ENCODE measurements at places on chromosomes 16 and 17. TPM values are rescaled to one million over a fixed set of nuclear protein-coding genes. Genes with fewer than 3 reads are reported as not detected.

NXPH3 gene
- not detected for total RNA-seq

TBC1D3B gene
- 13.1 TPM for total RNA-seq

DNA sequence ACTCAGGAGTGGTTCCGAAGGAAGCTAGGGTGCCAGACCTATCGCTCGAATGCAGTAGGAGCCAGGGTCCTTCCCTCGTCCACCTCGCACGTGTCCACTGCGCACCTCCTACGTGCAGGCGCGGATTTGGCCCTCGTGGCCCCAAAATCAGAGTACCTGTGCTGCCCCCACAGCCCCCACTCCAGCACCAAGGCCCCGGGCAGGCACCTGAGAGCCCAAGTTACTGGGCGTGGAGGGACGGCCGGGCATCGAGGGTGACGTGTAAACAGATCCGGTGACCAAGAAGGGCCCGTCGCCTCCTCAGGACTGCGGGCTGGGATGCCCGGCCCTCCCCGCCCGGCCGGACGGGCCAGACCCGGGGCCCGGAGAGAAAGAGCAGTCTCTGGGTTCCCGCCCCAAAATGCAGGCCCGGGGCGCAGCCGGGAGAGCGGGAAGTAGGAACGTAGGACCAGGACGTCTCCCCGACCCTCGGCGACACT is 492 bp downstream of the SLC25A39 start:
- DNase-seq, result no peak

SOX15 gene
- total RNA-seq, result not detected

- DNase-seq, result no peak
Observed at GRCh38 chr16:844638-845350, 44.3 kb upstream of the GNG13 start.

GRCh38 chr17:72212041-72212440 is 91.2 kb downstream of the SOX9 start:
- no peak for DNase-seq

DNA sequence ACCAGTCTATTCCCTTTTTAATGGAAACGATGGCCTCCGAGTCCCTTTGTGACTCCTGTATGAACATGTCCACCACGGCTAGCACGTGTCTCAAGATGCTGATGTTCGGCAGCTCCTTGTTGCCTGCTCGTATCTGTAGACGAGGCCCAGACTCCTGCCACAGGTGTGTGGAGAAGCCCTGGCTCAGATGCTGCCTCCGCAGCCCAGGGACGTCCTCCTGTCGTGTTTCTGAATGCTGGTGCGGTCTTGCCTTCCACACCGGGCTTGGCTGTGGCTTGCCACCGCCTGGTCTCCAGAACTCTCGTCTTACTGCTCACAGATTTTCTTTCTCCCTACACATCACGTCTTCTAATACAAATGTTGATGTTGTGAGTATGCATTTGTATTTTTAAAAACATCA is 17.0 kb downstream of the FOXF1 start:
- no peak for DNase-seq

UTS2R gene
- not detected for total RNA-seq

DNA sequence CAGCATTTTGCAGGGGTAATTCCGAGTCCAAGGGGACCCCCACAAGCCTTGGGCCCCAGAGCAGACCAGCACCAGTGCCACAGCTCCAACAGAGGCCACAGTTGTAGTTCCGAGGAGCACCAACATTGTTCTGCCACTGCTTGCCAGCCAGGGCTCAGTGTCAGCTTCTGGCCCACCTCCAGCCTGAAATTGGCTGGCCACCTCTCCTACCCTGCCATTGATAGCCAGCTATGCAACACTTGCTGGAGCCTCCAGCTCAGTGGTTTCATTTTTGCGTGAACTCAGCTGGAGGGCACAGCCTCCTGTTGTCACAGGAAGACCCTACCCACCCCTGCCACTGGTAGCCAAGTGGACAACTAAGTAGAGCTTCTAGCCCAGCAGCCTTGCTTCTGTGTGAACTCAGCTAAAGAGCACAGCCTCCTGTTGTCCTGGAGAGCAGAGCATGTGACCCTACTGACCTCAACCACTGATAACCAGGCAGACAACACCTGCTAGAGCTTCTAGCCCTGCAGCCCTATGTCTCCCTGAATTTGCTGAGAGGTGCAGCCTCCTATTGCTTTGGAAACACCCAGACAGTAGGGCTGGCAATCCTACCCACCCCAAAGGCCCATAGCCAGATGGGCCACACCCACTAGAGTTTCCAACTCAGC is 24.9 kb downstream of the HYDIN start:
- no peak for DNase-seq

DNA sequence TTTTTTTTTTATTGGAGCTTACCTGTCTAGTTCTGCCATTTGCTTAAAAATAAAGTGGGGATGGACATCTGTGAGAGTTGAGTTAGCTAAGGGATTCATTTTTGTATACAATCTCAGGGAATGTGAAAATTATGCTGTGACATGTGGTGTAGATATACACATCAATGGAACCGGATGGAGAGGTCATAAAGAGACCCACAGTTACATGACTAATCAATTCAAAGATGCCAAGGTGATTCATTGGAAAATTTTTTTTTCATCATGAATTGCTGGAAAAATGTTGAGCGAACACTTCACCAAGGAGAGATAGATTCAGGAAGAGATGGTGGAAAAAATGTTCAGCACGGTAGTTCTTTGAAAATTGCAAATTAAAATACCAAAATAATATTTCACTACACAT is 605.4 kb upstream of the KIF2B start:
- DNase-seq, result no peak

GRCh38 chr17:44221084-44221861 is 1.8 kb upstream of the UBTF start:
- peak; percentile 46 for DNase-seq

- no peak for DNase-seq
Observed at GRCh38 chr17:77546772-77547241, 406.0 kb downstream of the SEC14L1 start.

KRTAP3-1 gene
- total RNA-seq, result not detected

DNA sequence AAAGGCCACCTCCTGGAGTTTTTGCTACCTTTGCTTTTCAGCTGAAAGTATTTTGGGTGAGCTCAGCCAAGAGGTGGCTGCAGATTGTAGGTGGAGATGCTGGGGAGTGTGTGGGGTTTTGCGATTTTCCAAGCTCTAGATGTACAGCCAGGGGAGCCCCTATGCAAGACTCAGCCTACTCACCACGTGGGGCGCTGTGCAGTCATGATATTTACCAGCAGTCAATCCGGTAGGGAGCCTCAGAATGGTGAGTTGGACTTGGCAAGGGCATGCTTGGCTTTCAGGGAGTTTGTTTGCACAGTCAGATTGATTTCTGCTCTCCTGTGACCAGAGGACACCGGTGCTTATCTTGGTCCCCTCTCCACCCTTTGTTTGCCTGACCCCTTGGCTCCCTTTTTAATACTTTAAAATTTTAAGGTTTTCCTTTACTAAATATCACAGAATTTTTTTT is 175.3 kb downstream of the UTP18 start:
- peak; percentile 24 for DNase-seq

- DNase-seq, result no peak
Observed at GRCh38 chr16:27503662-27504061, 46.1 kb downstream of the GTF3C1 start.

DNA sequence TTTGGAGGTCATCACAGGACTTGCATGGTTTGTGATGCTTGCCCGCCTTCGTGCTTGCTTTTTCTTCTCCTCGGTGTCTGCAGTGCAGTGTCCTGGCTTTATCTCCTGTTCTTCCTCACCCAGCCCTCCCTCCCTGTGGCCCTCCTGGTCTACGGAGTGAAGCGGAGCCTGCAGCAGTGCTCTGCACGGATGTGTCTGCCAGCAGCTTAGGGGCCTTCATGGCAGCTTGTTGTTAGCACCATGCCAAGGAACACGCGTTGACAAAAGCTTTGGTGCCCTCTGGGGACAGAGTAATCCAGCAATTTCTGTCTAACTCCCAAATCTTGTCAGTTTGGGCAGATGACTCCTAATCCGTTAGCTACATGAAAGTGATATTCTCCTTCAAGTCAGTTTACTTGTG is 9.9 kb downstream of the DHODH start:
- DNase-seq, result no peak

GRCh38 chr16:85681255-85681654 is 7.5 kb downstream of the GINS2 start:
- no peak for DNase-seq

- no peak for DNase-seq
Observed at GRCh38 chr16:27027971-27028370, 38.8 kb upstream of the C16orf82 start.

DNA sequence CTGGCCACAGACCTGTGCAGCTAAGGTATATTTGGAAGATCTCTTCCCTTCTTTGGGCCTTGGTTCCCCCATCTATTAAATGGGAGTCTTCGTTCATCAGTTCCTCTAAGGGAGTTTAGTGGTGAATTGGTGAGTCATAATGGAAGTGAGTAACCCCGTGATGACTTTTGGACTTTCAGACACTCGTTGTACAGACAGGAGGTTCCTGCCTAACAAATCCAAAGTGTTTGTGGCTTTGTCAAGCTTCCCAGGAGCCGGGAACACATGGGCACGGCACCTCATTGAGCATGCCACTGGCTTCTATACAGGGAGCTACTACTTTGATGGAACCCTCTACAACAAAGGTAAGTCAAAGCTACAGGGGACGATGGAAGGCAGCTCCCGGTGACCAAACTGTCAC is 40.4 kb downstream of the WSCD1 start:
- no peak for DNase-seq

CCL4 gene
- total RNA-seq, result 6.2 TPM

ST6GALNAC1 gene
- 6.6 TPM for total RNA-seq

- DNase-seq, result no peak
Observed at GRCh38 chr17:72661116-72661944, 431.2 kb downstream of the SLC39A11 start.

DNA sequence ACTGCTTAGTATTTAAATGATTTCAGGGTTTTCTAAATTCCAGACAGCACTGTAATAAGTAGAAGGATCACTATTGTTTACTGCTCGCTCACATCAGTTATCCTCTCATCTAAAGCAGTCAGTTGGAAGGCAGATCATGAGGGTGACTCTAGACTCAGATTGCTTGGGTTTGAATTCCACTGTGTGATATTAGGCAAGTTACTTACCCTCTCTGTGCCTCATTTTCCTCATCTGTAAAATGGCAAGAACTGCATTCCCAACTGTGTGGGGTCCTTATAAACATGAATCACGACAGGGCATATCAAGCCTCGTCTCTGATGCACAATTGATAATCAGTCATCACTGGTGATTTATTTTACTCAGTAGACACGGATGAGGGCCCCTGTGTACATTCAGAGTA is 15.1 kb downstream of the CLUAP1 start:
- no peak for DNase-seq

DNA sequence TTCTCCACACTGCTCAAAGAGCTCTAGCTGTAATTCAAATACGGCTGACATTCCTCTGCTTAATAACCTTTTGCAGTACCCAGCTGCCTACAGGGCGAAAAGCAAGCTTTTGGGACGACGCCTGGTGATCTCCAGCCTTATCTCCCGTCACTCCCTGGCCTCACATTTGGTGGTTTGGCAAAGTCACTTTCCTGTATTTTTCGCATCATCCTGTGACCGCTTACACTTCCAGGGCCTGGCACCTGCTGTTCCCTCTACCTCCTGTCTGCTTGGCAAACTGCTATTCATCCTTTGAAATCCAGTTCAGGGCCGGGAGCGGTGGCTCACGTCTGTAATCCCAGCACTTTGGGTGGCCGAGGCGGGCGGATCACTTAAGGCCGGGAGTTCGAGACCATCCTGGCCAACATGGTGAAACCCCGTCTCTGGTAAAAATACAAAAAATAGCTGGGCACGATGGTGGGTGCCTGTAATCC is 2.7 kb upstream of the BHLHA9 start:
- no peak for DNase-seq

GRCh38 chr16:89890200-89890599 is 16.8 kb downstream of the TCF25 start:
- DNase-seq, result no peak

GRCh38 chr17:19769946-19770652 is 22.0 kb upstream of the ALDH3A1 start:
- no peak for DNase-seq

EZH1 gene
- total RNA-seq, result 109 TPM

COPS3 gene
- total RNA-seq, result 53.8 TPM

- no peak for DNase-seq
Observed at GRCh38 chr16:70410734-70411133, 28.2 kb downstream of the ST3GAL2 start.

- no peak for DNase-seq
Observed at GRCh38 chr17:57902117-57902799, 52.4 kb upstream of the MRPS23 start.

CDT1 gene
- 0.93 TPM for total RNA-seq

- DNase-seq, result peak; percentile 61
Observed at GRCh38 chr16:58515125-58515870, at the start of gene SETD6. Gene SETD6, plus strand, starts transcription at chr16:58515517. Its CDS starts 21 bp downstream, at chr16:58515538.

- DNase-seq, result no peak
Observed at GRCh38 chr17:33038740-33039139, 47.1 kb downstream of the SPACA3 start.

GFAP gene
- total RNA-seq, result not detected

- no peak for DNase-seq
Observed at GRCh38 chr17:63173903-63174302, 207.9 kb downstream of the TANC2 start.

DNA sequence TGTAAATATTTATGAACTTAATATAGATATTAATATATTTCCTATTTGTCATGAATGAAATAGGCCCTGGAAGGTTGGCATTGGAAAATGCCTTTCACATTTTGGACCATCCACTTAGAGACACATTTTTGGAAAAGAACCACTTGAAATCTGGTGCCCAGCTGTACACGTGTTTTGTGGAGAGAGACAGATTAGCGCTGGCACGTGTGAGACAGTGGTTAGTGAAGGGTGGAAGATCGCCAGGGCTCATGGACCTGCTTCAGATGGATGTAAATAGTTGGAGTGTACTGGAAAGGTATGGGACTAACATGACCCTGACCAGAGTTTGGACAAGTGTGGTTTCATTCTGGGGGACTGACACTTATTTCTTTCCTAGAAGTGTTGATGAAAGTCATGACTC is 222.9 kb downstream of the PRKCA start:
- no peak for DNase-seq

DNA sequence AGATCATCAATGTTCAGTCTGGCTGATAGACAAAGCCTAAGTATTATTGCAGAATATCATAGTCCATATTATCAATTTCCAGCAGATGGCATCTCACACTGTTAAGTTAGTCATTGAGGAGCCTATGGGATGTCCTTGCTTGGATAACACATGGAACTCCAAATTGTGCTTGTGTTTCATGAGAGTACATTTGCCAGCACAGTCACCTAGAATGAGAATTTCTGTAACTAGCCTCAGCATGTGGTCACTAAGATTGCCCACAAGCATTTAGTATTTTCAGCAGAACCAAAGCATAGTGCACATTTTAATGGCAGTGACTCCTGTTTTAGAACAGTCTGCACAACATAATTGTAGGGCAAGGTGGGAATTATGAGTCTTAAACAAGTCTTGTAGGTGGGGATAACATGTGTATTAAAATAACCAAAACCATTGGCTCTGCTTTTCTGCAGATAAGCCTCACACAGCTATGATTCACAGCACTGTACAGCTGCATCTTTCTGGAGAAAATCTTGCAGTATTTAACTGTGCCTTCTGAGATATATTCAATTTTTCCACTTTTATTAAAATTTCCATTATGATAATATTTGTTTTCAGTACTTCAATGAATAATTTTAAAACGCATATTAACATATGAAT is 882.8 kb upstream of the SOX9 start:
- no peak for DNase-seq

PGS1 gene
- total RNA-seq, result 60.5 TPM

WIPI1 gene
- 11.8 TPM for total RNA-seq
